ENCODE measurements at places on chromosomes 7 and 10.

DNA sequence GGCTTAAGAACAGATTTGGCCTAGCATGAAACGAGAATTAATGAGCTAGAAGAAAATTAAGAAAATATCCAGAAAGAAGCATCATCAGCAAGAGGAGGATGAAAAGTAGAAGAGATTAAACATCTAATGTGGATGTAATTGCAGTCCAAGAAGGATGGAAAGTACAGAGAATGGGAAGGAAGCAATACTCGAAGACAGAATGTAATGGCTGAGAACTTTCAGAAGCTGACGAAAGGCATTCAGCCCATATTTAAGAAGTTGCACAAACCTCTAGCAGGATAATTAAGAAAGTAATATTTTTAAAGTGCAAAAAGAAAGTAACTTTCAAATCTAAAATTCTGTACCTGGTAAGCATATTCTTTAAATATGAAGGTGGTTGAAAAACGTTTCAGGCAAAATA is 60.7 kb downstream of the TRIM24 start:
- no peak for DNase-seq

- no peak for DNase-seq
These were observed 45.2 kb upstream of the AKR1E2 start for GRCh38 chr10:4780782-4781181.

DNA sequence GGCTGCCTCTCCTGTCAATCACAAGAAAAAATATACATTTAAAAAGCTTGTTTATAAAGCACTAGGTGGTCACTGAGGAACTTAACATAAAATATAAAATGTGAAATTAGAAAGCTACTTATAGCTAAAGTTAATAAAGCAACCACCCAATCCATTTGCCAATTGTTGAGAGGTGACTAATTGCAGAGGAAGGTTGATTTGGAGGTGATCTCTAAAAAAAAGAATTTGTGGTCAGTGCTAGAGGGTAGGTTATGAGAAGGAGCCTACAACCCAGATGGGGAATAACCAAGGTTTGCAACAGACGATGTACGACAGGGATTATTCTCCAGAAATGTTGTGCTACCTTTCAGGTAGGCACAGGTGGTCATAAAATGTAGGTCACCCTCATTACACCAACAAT is 444.2 kb upstream of the C7orf33 start:
- no peak for DNase-seq

GRCh38 chr10:2051108-2051507 is 313.8 kb upstream of the ADARB2 start:
- no peak for DNase-seq

DNA sequence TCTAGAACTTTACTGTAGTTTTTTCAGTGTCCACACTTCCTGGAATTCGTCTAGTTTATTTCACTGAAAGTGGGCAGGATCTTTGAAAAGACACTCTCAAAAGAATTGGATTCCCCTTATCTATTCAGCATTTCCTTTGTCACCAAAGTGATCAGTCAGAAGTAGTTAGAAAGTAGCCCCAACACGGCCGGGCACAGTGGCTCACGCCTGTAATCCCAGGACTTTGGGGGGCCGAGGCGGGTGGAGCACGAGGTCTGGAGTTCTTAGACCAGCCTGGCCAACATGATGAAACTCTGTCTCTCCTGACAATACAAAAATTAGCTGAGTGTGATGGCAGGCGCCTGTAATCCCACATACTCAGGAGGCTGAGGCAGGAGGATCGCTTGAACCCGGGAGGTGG is 69.0 kb upstream of the KMT2C start:
- DNase-seq = no peak

DNA sequence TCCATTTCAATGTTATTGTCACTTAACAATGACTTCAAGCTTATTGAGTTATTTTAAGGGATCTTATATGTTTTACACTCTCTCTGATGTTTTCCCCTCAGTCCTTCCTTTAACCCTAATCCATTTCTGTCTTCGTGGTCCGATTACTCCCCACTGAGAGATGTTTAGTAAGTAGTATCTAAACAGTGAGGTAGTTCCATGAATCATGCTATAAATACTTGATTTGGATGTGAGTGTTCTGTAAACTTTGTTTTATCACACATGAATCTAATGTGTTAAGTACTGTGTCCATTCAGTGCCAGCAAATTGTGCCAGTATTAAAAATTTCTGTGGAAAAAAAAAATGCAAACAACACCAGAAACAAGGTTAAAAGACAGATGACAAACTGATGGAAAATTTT is 18.6 kb downstream of the RPP30 start:
- no peak for DNase-seq

DNA sequence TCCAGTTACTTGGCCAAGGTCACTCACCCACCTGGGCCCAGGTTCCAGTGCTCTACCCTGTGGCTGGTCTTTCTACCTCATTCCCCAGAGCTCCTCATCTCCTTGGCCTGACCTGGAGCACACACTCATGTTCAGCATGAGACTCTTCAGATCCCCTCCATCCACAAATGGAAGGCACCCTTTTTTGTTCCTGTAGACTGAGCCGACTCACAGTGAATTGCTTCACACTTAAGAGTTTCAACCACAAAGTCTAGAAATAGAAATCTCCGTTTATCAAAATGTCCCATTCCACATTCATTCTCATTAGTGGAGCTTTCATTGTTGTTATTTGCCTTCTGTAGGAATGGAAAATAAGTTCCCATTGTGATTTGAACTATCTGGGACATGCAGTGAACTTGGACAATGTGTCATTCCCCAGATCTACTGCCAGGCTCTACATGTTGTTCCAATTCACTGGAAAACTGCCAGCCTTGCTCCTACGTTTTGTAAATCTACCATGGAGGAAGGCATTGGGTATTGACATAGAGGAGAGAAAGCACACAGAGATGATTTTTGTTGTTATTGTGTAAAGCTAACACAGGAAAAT is 125.3 kb upstream of the CELF2 start:
- no peak for DNase-seq

- DNase-seq = no peak
These were observed 196.4 kb downstream of the SDHAF3 start for GRCh38 chr7:97313900-97314299.

GRCh38 chr10:22803261-22803885 is 89.0 kb upstream of the PIP4K2A start:
- no peak for DNase-seq

DNA sequence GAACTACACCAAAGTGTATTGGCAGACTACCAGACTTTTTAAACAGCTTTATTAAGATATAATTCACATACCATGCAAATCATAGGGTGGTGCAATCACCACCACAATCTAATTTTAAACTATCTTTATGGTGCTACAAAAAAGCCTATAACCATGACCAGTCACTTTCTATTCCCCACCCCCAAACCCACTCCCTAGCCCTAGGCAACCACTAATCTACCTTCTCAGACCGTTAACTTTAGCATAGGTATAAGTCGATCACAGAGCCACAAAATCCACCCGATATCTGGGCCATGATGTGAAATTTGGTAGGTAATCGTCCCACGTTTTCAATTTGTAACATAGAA is 536 bp upstream of the POM121 start:
- DNase-seq = no peak

GRCh38 chr10:123390332-123390731 is 236.1 kb downstream of the BUB3 start:
- no peak for DNase-seq

DNA sequence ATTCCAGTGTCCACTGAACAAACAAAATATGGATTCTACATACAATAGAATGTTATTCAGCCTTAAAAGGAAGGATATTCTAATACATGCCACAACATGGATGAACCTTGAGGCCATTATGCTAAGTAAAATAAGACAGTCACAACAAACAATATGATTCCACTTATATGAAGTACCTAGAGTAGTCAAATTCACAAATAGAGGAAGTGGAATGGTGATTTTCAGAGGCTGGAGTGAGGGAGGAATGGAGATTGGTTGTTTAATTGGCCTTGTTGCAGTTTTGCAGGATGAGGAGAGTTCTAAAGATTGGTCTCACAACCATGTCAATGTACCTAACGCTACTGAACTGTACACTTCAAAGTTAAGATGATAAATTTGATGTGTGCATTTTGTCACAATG is 119.6 kb downstream of the CHN2 start:
- DNase-seq = no peak

- peak; percentile 9 for DNase-seq
These were observed 101.1 kb upstream of the ABCB5 start for GRCh38 chr7:20514364-20514763.

DNA sequence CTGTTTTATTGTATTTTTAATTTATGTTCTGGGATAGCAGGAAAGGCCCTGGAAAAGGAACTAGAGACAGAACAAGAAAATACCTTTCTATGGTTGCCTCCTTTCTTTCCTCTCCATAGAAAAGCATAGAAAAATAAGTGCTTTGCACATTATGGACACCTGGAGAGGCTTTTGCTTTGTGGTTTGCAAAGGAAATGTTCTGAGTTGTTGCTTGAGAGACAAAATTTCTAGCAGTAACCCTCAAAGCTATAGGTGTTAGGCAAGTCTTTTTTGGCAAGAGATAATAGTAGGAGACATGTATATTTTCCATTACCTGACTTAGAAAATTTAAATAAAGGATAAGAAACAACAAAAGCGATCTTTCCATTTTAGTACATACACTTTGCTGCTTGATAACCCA is 378.6 kb upstream of the PRKCQ start:
- no peak for DNase-seq

DNA sequence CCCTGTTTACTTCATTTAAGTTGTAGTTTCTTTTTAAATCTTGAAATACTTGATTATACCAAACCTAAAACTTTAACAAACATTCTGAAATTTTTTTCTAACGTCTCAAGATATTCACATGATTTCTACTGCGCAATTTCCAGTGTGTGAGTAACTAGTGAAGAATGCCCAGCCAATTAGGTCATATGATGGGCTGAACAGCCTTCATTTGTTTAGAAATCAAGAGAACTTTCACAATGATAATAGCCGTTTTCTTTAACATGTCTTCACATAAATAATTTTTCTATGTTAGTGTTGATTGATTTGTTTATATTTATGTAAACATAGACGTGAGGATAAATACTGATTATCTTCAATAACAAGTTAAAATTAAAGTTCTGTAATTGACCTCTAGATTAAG is 21.8 kb downstream of the STAM start:
- no peak for DNase-seq

DNA sequence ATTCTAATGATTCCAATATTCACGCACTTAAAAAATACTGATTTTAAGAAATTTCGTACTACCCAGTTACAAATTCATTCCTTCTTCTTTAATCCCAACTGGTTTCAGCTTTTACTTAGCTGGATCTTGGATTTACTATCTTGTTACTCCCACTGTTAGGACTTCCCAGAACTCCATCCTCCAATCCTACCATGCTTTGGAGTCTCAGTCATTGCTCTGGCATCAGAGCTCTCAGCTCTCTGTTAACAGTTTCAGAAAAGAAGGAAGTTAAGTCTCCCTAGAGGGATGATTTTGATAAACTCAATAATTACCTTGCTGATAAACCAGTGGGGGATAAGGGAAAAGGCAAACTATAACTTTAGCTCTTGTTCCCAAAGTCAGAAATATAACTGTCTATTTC is 9.5 kb downstream of the PPA1 start:
- DNase-seq = no peak

DNA sequence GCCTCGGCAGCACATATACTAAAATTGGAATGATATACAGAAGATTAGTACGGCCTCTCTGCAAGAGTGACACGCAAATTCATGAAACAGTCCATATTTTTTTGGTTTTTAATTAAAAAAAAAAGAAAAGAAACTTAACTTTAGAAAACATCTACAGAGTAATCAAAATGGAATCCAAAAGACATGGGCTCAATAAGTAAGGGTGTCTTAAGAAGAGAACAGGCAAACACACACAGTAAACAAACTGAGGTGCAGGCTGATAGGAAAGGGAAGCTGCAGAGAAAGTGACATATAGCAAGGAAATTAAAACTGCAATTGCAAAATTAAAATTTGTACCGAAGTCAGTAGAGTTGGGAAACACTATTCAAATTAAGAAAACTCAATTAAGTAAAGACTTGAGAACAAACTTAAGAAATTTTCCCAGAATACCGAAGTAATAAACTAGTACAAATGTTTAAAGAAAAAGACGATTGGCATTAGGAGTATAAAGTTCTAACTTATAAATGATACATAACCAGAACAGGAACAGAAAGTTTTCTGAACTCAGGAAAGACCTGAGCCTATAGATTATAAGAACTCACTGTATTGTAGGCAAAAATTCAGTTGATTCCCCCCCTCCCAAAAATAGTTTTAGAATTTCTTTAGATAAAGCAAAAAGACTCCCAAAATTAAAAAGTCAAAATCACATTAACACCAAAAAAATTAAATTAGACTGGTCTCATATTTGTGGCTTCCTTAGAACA is 16.3 kb downstream of the MTPN start:
- no peak for DNase-seq

DNA sequence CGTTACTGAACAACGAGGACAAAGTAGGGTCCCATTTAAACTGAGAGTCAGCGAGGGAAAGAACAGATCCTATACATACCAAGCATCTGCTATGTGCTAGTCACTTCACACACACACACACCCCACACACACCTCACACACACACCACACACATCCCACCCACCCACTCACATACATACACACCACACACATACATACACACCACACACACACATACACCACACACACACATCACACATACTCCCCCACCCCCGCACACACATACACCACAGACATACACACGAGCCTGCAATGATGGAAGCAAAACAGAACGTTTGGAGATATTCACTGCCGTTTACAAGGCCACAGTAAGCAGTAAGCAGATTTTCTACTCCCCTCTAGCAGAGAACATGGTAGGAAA is 607 bp upstream of the GRB10 start:
- no peak for DNase-seq

DNA sequence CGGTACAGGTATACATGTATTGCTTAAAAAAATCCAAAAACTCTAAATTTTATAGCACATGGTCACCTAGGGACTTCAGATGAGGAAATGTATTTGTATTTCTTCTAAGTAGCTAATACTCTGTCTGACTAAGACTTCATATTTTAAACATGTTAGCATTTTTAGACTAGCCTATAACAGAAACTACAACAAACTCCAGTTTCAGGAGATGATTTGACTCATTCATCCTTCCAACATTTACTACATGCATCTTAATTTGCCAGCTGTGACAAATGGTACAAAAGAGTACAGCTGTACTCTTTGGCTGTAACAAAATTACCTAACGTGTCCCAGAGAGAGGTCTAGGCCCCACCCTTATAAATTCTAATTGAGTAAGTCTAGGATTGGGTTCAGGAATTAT is 22.2 kb downstream of the TMEM209 start:
- DNase-seq = no peak

Measured in NCI-H1930 (cell line).